ENCODE measurements at places on chromosomes 1 and 21.

GRCh38 chr1:28796352-28797211 lies 15.4 kb upstream of the OPRD1 start:
- no peak for DNase-seq

DNA sequence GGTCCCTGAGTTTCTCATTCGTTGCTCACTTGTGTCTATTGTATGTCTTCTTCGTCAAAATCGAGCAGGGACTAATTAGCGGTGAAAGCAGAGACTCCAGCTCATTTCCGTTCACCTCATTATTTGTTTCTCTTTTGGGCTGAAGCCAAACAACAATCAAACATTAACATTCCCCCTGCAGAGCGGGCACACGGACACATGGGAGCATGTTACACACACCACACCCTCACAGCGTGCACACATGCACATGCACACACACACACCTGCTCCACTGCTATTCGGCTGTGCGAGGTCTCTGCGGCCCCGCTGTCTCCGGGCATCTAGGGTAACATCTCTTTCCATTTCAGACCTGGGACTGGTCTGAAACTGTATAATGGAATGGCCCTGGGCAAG lies 58.5 kb upstream of the LRRC8D start:
- DNase-seq, result no peak

- DNase-seq, result peak; percentile 89
These were observed 645 bp upstream of the TLR5 start for GRCh38 chr1:223143537-223144248.

DNA sequence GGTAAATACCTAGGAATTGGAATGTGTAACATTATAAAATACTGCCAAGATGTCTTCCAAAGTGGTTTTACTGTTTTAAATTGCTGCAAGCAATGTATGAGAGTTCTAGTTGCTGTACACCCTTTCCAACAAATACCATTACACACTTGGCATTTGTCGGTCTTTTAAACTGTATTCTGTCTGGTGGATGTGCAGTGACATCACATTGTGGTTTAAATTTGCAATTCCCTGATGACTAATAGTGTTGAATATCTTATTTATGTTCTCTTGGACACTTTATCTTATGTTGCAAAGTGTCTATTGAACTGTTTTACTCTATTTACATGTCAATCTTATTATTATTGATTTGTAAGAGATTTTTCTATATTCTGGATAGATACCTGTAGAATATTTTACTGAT lies 561.2 kb upstream of the B3GALT2 start:
- DNase-seq, result no peak

GRCh38 chr21:19853061-19853460 lies 1145.1 kb upstream of the NCAM2 start:
- DNase-seq, result no peak

GRCh38 chr21:41719691-41720090 lies 47.2 kb downstream of the RIPK4 start:
- no peak for DNase-seq

GRCh38 chr1:208880433-208881100 lies 636.4 kb upstream of the PLXNA2 start:
- no peak for DNase-seq

GRCh38 chr21:27423906-27424595 lies 457.2 kb upstream of the ADAMTS5 start:
- no peak for DNase-seq

- DNase-seq, result no peak
These were observed 79.5 kb downstream of the EVI5 start for GRCh38 chr1:92705446-92705845.

DNA sequence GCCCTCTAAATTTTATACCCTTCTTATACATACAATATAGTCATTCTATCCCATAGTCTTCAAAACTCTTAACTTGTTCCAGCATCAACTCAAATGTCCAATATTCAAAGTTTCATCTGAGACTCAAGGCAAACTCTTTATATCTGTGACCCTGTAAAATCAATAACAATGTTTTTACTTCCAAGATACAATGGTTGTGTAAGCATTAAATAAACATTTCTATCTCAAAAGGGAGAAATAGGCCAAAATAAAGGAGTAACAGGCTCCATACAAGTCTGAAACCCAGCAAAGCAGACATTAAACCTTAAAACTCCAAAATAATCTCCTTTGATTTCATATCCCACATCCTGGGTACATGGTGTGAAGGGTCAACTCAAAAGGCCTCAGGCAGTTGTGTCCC lies 1299.1 kb downstream of the MRPL39 start:
- DNase-seq, result no peak

GRCh38 chr1:27380766-27381733 lies 2.1 kb downstream of the CD164L2 start:
- no peak for DNase-seq

- DNase-seq, result no peak
These were observed 11.8 kb downstream of the MT1HL1 start for GRCh38 chr1:236992449-236992848.

DNA sequence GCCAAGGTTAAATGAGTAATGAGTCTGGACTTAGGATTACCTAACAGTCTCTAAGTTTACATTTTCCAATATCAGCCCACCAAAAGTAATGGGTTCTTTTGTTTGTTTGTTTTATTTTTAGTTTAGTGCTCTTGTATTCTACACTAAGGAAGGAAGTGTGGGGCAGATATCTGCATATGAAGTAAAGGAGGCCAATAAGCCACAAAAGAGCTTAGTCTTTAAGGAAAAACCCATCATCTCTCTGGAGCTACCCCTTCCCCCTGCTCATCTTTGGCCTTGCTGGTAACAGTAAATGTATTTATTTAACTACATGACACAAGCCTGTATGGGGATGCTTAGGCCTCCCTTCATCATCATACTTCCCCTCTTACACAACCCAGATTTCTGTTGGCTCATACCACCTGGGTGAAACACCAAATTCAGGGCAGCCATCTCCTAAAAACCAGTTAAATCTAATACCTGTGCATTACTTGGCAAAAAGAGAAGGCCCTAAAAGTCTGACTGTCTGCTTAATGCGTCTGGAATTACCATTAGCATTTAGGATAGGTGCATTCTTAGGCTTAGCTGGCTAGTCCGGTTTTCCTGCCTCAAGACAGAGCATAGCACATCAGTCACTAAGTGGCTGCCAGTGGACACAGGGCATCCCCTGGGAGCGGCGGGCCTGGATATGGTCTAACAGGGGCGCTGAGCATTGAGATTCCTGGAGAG lies 96.8 kb upstream of the ADGRL2 start:
- DNase-seq, result no peak

GRCh38 chr1:215748431-215748830 lies 181.3 kb downstream of the KCTD3 start:
- no peak for DNase-seq

GRCh38 chr1:24235921-24236788 lies 49.1 kb upstream of the IFNLR1 start:
- DNase-seq, result no peak

DNA sequence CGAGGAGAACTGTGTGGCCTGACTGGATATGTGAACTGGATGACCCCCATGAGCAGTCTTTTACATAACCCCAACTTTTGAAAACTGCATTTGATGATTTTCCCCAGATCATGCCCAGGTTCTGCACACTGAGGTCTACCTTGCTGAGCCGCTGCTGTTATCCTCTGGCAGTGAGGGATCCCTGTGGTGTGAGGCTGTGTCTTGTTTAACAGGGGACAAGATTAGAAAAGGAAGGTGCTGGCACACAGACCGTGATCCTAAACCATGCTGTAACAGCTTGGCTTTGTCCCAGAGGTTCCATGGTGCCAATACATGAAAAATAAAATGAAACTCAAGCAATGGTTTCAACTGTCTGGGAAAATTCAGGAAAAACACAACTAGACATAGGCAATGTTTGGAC lies 134.2 kb downstream of the ZZZ3 start:
- no peak for DNase-seq

DNA sequence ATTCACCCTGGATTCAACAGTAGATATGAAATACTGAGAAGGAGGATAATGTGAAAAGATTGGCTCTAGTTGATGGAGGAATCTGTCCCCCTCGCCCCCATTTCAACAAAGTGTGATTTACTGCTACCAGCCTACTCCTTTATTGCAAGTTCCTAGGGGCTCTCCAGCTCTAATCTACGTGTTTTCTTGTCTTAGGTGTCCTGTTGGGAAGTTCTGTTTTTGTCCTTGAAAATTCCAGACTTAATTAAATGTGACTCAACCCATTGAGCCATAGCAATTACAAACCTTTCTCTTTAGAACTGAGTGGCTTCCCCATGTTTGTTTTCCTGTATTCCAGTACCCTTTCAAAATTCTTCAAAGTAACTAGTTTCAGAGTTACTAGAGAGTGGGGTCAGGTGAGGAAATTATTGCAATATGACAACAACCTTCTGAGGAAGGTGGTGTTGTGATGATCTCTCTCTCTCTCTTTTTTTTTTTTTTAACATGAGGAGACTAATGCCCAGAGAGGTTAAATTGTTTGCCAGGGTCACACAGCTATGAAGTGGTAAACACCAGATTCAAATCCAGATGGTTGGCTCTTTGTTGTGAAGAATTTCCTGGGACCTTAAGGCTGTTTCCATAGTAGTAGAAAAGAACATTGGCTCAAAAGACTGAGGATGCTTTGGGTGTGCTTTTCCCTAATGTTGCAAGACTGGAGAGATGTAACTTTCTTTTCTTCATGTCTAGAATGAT lies 3.5 kb downstream of the RGL1 start:
- DNase-seq, result no peak

GRCh38 chr1:209191262-209191634 lies 392.3 kb upstream of the CAMK1G start:
- DNase-seq, result no peak

DNA sequence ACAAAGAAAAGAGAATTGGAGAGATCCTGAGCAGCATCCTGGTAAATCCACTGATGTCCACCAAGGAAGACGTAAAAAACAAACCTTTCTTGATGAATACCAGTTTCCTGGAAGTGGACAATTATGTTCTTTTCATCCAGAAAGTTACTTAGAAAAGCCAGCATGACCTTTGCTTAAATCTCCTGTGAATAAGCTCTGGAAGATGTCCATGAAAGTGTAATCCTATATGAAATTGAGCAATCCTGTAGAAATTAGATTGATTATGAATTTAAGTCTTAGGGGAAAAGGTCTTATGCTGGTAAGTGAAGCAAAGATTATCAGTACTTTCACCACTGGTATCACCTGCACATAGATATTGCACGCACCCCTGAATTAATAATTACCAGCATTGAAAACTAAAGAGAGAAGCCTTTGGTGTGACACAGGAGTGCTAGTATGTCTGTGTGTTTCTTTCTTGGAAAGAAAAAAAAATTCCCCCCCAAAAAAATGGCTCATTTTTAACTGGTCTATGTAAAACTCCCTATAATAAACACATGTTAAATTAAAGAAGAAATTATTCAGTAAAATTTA lies 164.5 kb upstream of the LHX8 start:
- no peak for DNase-seq

- no peak for DNase-seq
These were observed 1.3 kb downstream of the NGF start for GRCh38 chr1:115336741-115337140.

GRCh38 chr1:157969697-157970485 lies 23.6 kb upstream of the KIRREL1 start:
- DNase-seq, result peak; percentile 4

- no peak for DNase-seq
These were observed 3.5 kb downstream of the FUBP1 start for GRCh38 chr1:77975386-77975785.

DNA sequence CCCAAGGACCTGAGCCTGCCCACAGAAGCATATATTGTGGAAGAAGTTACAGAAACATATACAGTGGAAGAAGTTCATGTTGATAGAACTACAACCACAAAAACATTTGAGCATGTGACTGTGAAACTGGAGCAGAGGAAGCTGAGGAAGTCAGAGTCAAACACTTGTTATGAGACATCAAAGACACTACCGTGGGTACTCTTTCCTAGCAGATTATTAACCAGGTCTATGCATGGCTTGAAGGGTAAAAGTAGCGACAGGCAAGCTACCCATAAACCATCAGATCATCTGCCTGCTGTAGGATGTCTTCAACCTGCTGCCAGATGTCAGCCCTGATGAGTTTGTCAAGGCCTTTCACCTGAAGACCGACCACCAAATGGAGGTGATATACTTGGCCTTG lies 35.8 kb downstream of the IVNS1ABP start:
- DNase-seq, result peak; percentile 42

DNA sequence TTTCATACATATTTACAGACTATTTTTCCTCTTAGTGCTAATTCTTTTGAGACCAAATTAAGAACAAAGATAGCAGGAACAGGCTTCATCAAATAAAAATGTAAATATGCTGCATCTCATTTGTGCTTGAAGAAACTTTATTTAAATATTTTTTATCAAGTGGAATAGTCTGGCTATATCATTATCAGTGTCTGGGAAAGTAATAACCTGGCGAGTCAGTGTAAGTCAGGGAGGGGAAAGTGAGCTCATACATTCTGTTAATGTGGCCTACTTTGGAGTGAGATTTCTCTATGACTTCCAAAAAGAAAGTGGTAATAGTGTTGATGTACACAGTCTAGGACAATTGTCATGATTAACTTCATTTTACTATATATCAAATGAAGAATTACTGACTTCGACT lies 1045.1 kb downstream of the ADGRL2 start:
- DNase-seq, result no peak

- DNase-seq, result no peak
These were observed 339.3 kb upstream of the ADAMTS5 start for GRCh38 chr21:27306206-27306605.

DNA sequence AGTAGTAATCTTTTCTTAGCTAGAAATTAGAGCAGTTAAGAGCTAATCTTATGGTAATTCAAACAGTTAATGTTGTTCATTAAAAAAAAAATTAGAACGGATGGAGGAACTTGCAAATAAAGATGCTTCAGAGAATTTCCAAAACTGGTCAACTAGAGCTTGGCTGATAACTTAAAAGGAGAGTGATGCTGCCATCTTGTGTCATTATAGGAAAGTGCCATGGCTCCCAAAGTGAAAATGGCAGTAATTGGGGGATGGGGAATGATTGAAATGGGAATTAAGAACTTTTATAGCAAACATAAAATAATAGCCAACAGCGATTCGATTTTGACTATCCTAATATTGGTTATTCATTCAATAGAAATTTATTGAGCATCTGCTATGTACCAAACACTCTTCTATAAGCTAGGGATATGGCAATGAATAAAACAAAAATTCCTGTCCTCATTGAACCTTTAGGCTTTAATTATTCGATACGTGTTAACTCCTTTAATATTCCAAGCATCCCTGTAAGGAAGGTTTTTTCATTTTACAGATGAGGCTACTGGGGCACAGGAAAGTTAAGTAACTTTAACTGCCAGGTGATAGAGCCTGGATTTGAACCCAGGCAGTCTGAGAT lies 5.7 kb upstream of the PLPP3 start:
- DNase-seq, result peak; percentile 20

- DNase-seq, result no peak
These were observed 44.8 kb downstream of the ATP5PO start for GRCh38 chr21:33870768-33871167.

DNA sequence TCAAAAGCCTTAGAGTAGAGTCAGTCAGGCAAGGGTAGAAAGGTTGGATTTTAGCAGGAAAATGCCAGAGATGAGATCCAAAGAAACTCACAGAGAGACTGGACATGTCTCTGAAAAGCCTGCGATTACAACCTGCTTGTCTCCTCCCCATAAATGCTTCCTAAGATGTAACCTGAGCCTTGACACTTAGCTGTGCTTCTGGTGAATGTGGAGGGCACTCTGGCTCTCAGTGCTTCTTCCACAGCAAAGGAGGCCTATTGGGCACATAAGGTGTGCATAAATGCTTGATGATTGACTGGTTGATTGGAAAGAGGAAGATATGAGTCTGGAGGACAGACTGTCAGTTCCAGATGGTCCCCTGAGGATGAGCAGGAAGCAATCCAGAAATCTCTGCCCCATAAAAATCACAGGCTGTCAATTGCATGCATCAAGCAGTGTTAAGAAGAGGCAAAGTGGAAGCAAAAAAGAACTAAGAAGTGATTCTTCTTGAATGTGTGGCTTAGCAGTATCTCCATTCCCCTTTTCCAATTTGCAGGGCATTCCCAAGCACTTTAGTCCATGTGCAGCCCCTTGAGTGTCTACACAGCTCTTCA lies 236.2 kb upstream of the RRP15 start:
- DNase-seq, result no peak
